RKO (cell line): ENCODE measurements at places on chromosomes 5 and 9.

DNA sequence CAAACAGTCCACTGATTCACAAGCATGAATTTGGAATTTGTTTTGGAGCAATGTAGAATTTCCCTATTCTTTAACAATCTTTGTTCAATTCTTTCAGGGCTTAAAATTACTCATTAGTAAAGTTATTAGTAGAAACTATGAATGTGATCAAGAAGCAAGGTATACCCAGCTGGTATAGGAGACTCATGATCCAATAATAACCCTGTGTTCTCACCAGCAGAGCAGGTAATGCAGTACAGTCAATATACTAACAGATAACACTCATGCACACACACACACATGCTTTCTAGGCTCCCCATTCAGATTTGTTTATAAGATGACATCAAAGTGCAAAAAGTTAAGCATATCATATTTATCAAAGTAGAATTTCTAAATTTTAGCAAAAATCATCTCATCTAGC is 445.2 kb downstream of the ELAVL2 start:
- DNase-seq, result no peak

DNA sequence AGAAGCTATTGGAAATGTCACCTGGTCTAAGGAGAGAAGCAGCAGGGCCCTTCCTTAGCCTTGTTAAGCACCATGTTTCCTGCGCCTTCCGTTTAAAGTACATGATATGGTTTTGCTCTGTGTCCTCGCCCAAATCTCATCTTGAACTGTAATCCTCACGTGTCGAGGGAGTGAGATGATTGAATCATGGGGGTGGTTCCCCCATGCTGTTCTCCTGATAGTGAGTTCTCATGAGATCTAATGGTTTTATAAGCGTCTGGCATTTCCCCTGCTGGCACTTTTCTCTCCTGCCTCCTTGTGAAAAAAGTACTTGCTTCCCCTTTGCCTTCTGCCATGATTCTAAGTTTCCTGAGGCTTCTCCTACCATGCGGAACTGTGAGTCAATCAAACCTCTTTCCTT is 49.7 kb downstream of the PRDM6 start:
- no peak for DNase-seq

- no peak for DNase-seq
Observed at GRCh38 chr9:25542319-25542718, 135.9 kb downstream of the TUSC1 start.

DNA sequence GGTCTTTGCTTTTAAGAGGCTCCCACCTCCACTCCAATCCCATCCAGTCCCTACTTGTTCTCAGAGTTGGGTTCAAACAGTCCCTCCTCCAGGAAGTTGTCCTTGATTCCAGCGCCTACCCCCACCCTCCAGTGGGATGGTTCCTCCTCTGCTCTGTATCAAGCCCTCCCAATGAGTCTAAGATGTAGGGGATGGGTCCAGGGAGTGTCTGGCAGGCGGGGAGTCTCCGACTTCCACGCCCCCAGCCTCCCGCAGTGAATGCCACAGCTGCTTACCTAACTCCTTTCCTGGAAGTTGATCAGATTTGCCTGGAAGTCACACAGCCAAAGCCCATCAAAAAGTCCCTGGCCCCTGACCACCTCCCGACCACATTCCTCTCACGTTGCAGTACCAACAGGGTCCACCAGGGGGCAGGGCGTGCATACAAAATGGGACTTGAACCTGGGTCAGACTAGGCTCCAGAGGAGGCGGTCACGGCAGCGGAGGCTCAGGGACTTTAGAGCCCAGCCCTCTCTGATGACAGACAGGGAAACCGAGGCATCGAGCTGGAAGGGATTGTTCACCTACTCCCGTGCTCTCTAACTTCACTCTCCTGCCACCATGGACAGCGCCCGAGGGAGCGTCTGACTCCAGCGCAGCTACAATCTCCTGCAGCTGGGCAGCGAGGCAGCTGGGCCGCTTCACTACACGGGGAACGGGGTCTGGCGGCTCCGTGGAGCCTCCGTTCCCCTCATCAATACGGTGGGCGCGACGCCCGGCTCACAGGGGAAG is 25.0 kb upstream of the TDRD7 start:
- peak; percentile 39 for DNase-seq

DNA sequence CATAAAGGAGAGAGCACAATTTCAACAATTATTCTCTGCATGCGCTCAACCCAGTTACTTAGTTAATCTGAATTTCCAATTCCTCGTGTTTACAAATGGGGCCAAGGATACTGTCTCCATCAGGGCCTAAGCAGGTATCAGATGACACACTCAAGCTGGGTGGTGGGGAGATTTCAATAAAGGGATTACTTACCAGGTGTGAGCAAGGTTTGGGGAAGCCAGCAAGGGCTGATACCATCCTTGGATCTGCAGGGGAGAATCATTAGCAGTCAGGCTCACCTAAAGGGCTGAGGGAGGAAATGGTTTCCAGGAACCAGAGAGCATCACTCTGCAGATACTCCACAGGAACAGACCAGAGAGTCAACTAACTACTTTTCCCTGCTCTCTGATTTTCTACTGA is 487.1 kb downstream of the NTRK2 start:
- DNase-seq, result no peak

DNA sequence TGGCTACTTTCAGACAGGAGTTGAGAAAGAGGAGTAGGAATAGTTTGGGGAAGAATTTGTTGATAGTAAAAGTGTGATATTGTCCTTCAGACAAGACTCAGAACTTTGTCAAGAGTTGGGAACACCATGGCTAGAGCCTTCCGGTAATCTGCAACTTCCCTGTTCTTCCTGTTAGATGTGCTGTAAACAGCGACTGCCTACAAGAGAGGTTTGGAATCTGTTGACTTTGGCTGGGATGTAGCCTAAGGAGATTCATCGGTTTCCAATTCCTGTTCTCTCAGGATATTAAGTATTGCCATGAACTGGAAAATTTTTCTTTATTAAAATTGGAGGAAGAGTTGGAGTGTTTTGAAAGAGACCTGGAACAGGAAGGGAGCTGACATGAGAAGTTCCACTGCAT is 43.9 kb downstream of the ARHGAP26 start:
- DNase-seq, result no peak

- DNase-seq, result no peak
Observed at GRCh38 chr5:26942481-26942880, 95.9 kb downstream of the CDH9 start.

GRCh38 chr9:108163321-108164005 is 673.9 kb upstream of the KLF4 start:
- DNase-seq, result no peak

GRCh38 chr5:112106878-112107277 is 312.2 kb downstream of the EPB41L4A start:
- DNase-seq, result peak; percentile 42

DNA sequence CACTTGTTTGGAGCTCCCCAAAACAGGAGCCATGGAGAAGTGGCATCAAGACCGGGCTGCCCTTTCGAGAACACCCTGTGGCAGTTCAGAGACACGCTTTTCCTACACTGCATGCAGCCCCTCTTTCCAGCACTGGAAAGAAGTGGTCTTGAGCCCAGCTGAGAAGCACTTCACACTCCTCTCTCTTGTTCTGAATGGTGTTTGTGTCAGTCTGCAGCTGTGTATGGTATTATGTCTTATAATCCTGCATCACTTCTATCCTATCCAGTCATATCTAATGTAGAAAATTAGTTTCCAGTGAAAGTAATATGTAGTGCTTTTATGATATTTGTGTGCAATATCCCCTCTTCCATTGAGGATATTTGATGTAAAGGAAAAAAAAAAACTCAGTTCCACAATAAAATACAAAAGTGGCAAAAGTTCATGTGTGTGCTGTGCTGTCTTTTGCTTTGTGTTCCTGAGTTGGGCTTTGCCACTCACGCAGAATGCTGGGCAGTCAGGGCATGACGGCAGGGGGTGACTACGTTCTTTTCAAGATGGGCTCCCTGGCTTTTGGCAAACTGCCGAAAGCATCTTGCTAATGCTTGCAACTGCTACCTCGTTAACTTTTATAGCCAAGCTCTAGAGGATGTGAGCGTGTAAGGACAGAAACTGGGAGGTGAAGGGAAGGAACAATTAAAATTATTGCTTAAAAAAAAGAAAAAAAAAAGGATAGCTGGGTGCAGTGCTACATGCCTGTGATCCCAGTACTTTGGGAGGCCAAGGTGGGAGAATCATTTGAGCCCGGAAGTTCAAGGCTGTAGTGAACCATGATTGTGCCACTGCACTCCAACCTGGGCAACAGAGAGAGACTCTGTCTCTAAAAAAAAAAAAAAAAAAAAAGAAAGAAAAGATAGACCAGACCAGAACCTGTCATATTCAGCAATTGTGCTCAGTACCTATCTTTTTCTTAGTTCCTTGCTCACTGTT is 102.2 kb downstream of the MAP1B start:
- no peak for DNase-seq

DNA sequence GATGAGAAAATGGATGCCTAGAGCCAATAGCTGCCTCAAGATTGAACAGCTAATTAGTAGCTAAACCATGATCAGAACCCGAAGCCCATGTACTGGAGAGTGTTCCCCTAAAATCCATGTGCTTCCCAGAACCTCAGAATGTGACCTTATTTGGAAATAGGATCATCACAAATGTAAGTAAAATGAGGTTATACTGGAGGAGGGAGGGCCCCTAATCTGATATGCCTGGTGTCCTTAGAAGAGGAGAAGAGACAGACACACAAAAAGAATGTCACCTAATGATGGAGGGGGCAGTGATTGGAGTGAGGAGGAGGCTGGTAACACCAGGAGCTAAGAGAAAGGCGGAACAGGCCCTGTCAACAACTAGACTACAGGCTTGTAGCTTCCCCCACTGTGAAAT is 41.3 kb upstream of the FBP1 start:
- no peak for DNase-seq

- no peak for DNase-seq
Observed at GRCh38 chr5:149807176-149807575, 77.1 kb downstream of the PPARGC1B start.

GRCh38 chr9:21392270-21392669 is 7.1 kb upstream of the IFNA2 start:
- DNase-seq, result peak; percentile 69

DNA sequence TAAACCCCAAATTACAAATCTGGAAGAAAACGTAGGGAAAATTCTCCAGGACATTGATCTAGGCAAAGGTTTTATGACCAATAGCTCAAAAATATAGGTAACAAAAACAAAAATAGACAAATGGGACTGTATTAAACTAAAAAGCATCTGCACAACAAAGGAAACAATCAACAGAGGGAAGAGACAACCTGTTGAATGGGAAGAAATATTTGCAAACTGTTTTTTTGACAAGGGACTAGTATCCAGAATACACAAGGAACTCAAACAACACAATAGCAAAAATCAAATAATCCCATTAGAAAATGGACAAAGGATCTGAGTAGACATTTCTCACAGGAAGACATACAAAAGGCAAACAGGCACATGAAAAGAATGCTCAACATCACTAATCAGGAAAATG is 386.3 kb downstream of the ENC1 start:
- no peak for DNase-seq

DNA sequence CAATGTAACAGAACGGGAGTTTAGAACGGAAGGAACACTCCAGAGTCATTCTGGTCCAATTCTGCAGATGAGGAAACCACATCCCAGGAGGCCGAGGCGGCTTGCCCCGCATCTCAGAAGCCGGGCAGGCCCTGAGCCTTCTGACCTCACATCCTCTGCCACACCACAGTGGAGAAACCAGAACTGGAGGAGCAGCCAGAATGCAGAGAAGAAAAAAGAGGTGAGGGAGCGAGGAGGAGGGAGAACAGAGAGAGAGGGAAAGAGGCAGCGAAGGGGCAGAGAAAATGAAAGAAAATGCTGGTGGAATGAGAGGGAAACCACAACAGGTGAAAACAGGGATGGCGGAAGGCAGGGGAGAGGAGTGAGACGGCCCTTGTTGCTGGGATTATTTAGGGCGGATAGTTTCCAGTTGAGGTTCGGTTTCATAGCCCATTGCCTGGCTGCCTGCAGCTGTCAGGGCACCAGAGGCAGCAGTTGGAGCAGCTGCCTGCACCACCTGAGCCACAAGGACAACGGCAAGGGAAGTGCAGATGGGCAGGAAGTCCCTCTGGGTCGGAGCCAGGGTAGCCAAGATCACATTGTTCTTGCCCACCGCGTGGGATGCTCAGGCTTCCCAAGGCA is at the start of gene HMHB1:
TSS of gene HMHB1 (plus strand) at position 77 of the 621 bp plus-strand sequence.
- DNase-seq, result no peak

DNA sequence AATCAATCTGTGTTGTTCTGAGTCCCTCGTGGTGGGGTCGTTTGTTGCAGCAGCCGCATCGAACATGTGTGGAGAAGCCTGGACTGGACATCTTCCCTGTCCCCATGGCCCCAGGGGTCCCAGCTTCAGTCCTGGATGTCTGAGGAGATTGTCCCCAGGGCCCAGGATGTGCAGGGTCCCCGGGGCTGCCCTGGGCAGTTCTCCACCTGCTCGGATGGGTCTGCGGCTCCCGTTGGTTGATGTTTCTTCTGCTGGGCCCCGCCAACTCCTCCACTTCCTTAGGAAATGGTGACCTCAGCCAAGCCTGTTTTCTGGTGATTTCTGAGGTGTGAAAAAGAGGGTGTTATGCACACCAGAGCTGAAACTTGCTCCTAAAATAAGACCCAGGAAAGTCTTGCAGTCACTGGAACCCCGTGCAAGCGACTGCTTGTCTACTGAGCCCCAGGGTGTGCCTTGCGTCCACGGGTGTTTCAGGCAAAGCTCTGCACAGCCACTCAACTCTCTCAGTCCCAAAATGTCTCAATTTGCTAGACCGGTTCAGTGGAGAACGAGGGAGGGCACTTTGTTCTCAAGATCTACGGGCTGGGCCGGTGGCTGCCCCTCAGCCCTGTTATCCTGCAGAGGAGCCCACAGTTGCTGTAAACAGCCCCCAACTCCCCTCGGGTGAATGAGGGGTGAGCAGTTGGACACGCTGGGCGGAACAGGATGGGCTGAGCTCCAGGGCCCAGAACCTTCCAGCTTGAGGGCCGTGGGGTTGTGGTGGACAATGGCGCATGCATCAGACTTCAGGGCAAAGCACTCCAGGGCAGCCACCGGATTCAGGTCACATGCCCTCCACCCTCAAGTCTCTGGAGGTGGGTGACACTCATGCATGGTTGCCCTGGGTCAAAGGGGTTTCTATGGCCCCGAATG is 66.7 kb upstream of the OLFM1 start:
- DNase-seq, result no peak

DNA sequence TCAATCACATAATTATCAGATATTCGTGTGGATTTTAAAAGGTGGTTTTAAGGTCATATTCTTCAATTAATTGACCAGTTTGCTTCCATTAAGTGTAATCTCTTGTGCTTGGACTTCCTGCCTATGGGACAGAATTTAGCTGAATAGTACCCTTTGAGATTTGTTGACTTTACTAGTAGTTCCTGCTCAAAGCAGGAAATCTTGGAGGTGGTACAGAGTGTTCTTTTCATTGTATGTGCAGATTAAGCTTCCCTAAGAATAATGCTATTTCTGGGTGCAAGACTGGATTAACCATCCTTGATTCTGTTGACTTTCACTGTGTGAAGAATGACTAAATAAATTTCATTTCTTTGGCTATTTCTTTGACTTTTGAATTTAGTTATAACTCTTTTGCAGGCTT is 45.4 kb upstream of the ELL2 start:
- DNase-seq, result no peak

GRCh38 chr5:149802809-149803552 is 72.9 kb downstream of the PPARGC1B start:
- no peak for DNase-seq

- DNase-seq, result no peak
Observed at GRCh38 chr5:68093455-68094159, 121.9 kb upstream of the PIK3R1 start.

- DNase-seq, result no peak
Observed at GRCh38 chr9:99305820-99306811, 84.0 kb downstream of the SEC61B start.

GRCh38 chr9:131875828-131876485 is 136.1 kb upstream of the RAPGEF1 start:
- DNase-seq, result peak; percentile 73
